ENCODE measurements at places on chromosomes 12 and 14. TPM values are rescaled to one million over a fixed set of nuclear protein-coding genes. Genes with fewer than 3 reads are reported as not detected.

Gene AQP6
- polyA plus RNA-seq, result 19.2 TPM

- DNase-seq, result no peak
Measured at GRCh38 chr12:2487278-2487677, 307.5 kb upstream of the FKBP4 start.

DNA sequence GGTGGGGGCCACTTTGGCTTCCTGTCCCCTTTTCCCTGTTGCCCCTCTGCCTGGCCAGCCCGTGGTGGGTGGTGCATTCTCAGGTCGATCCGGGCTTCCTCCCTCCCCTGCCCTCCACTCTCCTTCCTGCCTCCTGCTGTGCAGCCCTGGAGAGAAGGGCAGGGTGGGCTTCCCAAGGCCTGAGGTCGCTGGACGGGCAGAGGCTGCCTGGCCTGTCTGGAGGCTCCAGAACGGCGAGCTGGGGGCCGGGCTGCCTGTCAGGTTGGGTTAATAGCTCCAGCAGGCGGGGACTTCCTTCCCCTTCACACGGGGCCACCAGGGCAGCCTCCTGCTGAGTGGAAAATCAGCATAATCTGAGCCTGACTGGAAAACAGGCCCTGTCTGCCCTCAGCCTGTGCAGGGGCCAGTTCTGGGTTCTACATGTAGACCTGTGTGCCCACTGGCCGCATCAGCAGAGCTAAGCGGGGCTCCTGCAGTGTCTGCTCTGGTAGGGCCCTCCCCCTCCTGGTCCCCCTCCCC is 11.3 kb downstream of the KIF26A start:
- DNase-seq, result no peak

Gene ADGRD1
- 18.3 TPM for polyA plus RNA-seq

Gene RPL10L
- not detected for polyA plus RNA-seq

DNA sequence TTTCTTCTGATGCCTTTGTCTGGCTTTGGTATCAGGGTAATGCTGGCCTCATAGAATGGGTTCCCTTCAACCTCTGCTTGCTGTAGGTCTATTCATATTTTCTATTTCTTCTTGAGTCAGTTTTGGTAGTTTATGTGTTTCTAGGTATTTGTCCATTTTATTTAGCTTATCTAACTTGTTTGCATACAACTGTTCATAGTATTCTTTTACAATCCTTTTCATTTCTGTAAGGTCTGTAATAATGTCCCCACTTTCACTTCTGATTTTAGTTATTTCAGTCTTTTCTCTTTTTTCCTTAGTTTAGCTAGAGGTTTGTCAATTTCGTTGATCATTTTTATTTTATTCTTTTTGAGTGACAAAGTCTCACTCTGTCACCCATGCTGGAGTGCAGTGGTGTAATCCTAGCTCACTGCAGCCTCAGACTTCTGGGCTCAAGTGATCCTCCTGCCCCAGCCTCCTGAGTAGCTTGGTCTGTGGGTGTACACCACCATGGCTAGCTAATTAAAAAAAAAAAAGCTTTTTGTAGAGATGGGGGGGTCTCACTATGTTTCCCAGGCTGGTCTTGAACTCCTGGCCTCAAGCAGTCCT is 11.7 kb downstream of the TTLL5 start:
- no peak for DNase-seq

DNA sequence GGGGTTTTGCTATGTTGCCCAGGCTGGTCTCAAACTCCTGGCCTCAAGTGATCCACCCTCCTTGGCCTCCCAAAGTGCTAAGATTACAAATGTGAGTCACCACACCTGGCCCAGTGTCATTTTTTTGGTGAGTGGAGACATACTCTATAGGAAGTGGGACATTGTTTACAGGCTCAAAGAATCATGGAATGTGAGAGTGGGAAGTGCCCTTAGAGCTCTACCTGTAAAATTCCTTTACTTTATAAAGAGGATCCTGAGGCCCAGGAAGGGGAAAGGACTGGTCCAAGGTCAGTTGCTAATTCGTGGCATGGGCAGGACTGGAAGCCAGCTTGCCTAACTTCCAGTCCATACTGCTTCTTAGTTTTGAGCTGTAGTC is 8.7 kb upstream of the ADCK1 start:
- no peak for DNase-seq

GRCh38 chr12:58161773-58162172 is 220.4 kb downstream of the ATP23 start:
- no peak for DNase-seq

DNA sequence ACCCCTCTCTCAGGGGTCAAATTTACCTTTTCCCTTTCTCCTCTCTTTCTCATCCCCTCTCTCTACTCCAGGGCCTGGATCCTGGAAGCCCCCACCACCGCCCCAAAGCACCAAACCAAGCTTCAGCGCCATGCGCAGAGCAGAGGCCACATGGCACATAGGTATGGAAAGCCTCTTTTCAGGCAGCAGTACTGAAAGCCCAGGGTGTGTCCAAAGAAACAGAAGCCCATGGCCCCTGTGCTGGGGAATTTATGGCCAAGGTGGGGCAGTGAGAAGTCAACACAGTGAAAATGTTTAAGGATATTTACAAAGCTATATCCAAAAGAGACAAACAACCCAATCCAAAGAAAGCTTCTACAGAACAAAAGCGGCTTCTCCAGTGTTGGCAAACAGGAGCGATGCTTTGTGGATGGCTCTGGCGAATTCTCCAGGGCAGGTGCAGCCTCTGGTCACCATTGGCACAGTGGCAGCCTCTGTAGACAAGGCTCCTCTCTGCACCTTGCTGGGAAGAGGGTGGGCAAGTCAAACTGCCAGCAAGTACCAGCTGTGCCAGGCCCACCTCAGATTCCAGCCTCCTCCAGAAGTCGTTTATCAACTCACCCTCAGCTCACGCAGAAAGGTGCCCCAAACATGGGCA is 4.7 kb upstream of the CPNE6 start:
- DNase-seq, result no peak

- DNase-seq, result no peak
Measured at GRCh38 chr12:56722832-56723231, 2.3 kb downstream of the NACA start.

DNA sequence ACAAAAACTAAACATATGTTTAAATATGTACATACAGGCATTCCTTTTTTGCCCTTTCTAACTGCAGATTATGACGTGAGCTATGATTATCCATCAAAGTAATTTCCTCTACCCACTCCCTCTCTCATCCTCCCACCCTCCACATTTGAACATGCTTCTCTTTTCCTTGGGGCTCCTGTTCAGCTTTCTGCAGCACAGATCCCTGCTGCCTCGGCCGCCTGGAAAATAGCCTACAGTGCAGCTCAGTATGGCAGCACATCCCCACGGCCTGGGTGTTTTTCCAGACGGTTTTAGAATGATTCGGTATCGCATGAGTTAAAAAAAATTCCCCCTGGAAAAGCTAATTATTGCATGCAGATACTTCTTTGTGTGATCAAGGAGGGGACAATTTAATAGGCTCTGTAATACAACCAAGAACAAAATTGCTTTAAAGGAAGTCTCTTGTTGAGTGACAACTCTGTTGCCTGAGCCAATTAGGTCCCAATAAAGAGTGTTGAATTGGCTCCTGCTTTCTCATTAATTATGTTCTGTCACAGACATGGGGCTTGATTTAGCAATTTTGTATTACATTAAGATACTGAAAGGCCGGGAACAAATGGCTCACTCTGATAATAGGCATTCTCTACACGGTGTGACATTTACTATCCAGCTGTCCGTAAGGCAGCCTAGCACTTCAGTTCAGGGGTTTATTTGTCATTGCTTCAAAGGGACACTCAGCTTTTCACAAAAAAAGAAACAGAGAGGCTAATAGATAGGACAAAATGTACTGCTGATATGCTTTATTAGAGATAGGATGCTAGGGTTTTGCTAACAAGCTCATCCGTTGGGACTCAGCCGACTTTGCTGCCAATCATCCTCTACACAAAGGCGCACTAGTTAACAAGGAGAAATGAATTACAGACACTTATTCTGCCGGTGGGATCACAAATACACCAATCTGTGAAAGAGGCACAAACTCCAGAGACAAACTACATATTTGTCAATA is 285.8 kb upstream of the G2E3 start:
- no peak for DNase-seq

DNA sequence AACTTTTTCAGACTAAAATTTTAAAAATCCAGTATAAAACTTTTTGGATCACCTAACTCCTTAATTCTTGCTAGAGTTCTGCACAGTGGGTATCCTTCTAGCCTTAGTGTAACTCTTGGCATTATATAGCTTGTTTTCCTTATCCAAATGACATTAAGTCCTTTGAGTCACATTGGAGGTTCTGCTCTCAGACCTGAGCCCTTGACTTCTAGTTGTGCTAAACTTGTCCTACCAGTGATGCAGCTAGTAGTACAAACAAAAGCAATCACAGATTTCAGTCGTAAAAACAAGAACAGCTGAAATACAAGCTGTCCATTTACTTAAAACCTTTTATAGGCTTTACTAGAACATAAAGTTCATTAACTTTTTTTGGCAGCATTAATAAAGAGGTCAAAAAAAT is 10.5 kb downstream of the ZBTB1 start:
- no peak for DNase-seq

Gene RNASE4
- 3.0 TPM for polyA plus RNA-seq

DNA sequence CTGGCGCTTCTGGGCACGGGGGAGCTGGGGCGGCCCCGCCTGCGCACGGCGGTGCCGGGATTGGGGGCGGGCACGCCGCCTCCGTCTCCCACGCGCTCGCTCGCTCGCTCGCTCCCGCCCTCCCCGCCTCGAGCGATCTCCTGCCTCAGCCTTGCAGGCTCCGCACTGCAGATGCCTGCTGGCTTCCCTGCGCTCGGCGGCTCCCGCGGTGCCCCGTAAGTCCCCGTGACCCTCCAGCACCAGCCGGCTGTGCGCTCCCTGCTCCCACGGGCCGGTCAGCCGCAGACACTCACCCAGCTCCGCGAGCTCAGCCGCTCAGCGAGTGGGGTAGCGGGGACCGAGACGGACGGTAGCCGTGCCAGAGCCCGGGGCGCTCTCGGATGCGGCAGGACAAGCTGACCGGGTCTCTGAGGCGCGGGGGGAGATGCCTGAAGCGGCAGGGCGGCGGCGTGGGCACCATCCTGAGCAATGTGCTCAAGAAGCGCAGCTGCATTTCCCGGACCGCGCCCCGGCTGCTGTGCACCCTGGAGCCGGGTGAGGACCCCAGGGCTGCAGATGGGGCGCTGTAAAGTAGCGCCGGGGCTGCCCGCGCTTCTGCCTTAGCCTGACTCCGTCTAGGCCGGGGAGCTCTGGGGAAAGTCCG is at the start of gene TBC1D30:
TBC1D30 (plus strand) TSS at position 148 of the 643 bp plus-strand sequence; CDS start at position 381, 233 bp downstream.
- DNase-seq, result no peak

GRCh38 chr12:81296556-81297305 is 218.9 kb downstream of the ACSS3 start:
- DNase-seq, result no peak

Gene MAP1LC3B2
- 9.9 TPM for polyA plus RNA-seq

GRCh38 chr14:58738189-58738836 is 100.6 kb downstream of the DACT1 start:
- no peak for DNase-seq

Gene ADAMTS20
- polyA plus RNA-seq, result 0.73 TPM

Gene KCNA1
- polyA plus RNA-seq, result 0.26 TPM

Gene HOXC10
- polyA plus RNA-seq, result 67.2 TPM

- DNase-seq, result no peak
Measured at GRCh38 chr12:13834241-13834640, 147.2 kb downstream of the GRIN2B start.

DNA sequence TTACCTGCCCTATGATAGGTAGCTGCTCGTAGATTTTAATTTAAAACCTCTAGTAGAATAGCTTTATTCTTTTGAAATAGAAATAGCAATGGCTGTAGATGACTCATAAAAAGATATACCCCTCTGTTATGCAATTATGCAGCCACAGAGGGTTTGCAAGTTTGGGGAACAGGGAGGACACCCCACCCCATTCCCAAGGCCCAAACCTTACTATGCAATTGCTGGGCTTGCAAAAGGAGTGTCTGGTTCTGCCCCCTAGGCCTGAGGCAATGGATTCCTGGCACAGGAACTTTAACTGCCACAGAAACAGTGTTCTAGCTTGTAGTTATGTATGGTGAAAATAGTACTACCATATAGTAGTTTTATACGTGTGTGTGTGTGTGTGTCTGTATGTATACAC is 403.3 kb downstream of the ADAMTS20 start:
- no peak for DNase-seq

- no peak for DNase-seq
Measured at GRCh38 chr12:46553266-46553665, 180.7 kb upstream of the SLC38A2 start.
